ENCODE measurements at places on chromosomes 6 and 20. TPM values are rescaled to one million over a fixed set of nuclear protein-coding genes. Genes with fewer than 3 reads are reported as not detected.

- DNase-seq, result peak; percentile 16
These were observed 5.1 kb downstream of the MOCS1 start for GRCh38 chr6:39929039-39929732.

DNA sequence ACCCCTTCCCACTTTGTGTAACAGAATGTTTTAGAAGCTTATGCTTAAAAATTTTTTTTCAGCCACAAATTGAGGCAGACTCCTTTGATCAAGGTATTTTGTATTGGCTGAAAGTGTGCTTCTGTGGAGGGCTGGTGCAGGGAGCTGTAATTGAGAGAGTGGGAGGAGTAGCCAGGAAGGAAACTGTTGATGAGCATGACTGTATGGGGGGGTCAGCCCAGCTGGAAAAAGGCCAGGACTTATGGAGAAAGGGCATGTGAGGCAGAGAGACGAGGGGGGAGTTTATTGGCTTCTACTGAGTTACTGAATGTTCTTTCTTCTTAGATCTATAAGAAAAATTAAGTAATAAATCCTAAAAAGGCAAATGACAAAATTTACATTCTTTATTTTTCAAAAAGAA, 13.4 kb downstream of the RFPL4B start:
- DNase-seq, result no peak

- DNase-seq, result peak; percentile 76
These were observed 6.8 kb downstream of the SLC17A9 start for GRCh38 chr20:62959101-62959971.

GRCh38 chr6:169975701-169976100, 224.3 kb downstream of the ERMARD start:
- DNase-seq, result peak; percentile 21

GRCh38 chr6:144334150-144334708, 49.1 kb downstream of the UTRN start:
- DNase-seq, result peak; percentile 90

- DNase-seq, result no peak
These were observed 67.9 kb upstream of the RNF24 start for GRCh38 chr20:4083098-4083865.

- DNase-seq, result no peak
These were observed 117.9 kb downstream of the LRRC1 start for GRCh38 chr6:53912661-53913060.

DNA sequence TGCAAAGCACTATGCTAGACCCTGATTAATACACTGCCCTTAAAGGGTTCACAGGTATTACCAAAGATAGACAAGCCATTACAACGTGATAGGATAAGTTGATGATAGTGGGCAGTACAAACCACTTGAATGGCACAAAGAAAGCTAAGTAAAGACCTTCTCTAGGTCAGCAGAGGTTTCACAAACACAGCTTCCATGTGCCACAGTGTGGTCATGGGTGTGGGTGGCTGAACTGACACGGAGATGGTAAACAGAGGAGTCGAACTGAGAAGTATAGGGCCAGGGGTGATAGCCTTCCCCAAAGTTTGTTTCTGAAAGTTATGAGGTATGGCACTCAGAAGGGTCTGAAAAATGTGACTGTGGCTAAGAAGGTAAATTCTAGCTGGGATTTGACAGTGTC, 4.3 kb downstream of the ZBTB9 start:
- no peak for DNase-seq

The CNR1 gene
- total RNA-seq, result 2.5 TPM
